ENCODE measurements at places on chromosomes 1 and 21.

GRCh38 chr1:155200920-155201319, 6.8 kb downstream of the THBS3 start:
- DNase-seq, result no peak

- no peak for DNase-seq
Measured at GRCh38 chr1:87730274-87731216, 401.9 kb downstream of the LMO4 start.

GRCh38 chr1:41650028-41650880, 165.8 kb upstream of the EDN2 start:
- DNase-seq, result no peak

DNA sequence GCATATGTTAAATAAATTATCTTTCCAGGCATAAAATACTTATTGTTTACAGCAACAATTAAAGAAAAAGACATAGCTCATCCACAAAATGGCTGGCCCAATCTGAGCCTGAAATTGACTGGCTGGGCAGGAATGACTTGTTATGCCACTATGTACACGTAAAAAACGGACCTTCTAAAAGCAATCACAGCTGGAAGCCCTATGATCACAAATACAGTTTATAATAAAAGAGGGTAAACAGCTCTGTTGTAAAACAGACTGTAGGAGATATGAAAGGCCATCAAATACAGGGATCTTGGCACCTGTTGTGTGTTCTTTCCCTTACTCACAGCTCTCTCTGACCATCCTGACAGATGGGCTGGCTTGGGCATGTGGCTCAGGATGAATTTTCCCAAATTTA, 70.5 kb upstream of the DMRTA2 start:
- no peak for DNase-seq

DNA sequence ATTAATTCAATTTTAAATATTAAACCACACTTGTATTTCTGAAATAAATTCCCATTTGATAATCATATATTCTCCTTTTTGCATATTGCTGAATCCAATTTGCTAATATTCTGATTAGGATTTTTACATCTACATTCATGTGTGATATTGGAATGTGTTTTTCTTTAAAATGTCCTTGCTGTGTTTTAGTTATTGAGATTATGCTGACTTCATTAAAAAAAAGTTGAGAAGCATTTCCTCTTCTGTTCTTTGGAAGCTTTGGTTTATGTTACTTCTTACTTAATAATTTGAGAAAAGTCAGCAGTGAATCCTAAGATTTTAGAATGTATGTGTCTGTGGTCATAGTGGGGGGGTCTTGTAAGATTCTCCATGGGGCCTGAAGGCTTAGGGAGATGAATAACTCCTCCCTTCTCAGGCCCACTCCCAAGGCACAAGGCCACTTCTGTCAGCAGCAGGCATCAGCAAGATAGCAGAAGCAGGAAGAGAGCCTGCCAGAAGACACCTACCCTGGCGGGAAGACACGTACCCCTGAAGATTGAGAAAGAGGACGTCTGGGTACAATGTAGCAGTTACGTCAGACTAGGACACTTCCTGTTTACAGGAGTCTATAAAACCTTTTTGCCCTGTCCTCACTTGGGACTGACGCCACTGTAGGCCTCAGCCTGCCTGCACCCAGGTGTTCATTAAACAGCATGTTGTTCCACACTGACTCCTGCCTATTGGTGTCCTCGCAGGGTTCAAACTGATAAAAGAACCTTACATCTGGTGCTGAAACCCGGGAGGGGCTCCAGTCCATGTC, 56.9 kb downstream of the ODF2L start:
- DNase-seq, result no peak

- no peak for DNase-seq
Measured at GRCh38 chr1:234544087-234544579, 65.2 kb upstream of the TARBP1 start.

- DNase-seq, result no peak
Measured at GRCh38 chr1:84366786-84367185, 31.5 kb upstream of the DNASE2B start.

DNA sequence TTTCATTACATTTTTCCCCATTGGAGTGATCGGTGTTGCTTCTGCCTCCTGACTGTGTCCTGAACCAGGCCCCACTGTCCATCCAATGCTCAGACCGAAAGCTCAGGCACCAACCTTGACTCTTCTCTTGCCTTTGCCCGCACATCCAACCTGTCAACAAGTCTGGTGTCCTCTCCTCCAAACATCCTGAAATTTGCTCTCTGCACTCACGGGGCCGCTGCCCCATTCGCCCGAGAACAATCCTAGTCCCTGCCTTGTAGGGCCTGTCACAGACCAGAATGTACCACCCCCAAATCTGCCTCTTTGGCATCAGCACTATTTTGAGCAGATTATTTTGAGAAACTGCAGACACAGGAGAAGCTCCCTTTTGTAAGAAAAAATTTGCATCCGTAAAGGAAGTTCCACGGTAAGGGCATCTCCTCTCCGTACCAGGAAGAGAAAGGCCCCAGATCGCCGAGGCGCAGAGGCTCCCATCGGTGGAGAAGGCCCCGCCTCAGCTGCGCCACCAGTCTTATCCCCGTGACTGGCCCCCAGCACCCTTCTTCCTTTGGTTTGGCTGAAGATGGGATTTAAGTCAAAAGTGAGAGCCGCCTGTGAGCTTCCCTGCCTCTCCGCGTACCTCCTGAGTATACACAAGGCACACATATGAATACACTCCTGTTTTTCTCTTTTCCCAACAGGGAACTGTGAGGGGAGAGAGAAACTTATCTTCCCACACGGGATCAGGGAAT, 7.1 kb downstream of the MORN1 start:
- DNase-seq, result no peak

DNA sequence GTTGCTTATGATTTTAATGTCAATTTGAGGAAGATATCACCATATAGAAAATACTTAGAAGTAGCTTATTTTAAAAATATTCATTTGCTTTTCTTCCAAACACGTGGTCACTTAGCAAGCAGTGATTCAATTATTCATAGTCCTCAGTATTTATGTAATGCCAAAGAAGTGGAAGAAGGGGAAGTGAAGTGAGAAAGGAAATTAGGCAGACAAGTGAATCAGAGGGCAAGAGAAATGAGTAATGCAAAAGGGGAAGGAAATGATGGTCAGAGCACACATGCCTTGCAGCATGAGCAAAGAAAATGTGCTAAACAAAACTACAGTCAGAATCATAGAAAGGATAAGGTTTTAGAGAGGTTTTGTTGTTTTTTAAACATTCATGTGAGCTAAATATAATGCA, 31.8 kb downstream of the SDCCAG8 start:
- no peak for DNase-seq

- DNase-seq, result no peak
Measured at GRCh38 chr1:111201275-111202090, 1.0 kb upstream of the DENND2D start.

- no peak for DNase-seq
Measured at GRCh38 chr21:45470087-45470515, 65.1 kb downstream of the COL18A1 start.

- DNase-seq, result no peak
Measured at GRCh38 chr1:41450747-41451285, 33.7 kb downstream of the EDN2 start.

DNA sequence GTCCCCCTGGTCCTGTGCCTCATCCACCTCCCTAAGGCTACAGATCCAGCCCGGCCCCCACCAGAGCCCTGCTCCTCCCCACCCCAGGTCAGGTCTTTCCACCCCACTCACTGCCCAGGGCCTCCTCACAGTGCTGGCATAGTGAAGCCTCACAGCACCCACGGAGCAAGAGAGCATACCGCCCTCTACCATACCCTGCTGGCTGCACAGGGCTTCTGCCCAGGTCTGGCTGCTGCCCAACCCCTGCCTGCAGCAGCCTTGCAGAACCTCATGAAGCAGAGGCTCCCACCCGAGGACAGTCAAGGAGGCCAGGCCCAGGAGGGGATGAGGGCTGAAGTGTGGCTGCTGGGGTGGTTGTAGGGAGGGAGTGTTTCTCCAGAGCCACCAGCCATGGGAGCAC, 19.7 kb upstream of the ARF1 start:
- DNase-seq, result no peak

GRCh38 chr1:19003371-19004290, 47.2 kb upstream of the IFFO2 start:
- no peak for DNase-seq

DNA sequence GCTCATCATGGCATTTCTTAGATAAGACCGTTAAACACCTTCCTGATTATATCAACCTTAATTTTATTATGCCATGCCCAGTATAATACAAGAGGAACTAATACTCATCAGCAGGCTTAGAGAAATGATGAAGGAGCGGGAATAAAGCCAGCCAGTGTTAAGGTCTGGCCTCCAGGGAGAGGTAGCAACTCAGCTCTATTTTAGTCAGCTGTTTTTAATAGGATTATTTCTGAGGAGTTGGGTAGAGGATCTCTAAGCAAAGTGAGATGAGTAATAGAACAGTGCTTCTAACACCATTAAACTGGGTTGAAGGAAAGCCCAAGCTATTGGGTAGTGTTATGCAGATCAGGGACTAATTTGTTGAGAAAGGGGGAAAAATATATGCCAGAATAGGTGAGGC, 921.5 kb downstream of the TTLL7 start:
- no peak for DNase-seq

GRCh38 chr21:42503711-42504110, 7.7 kb upstream of the RSPH1 start:
- no peak for DNase-seq

GRCh38 chr1:211548321-211549091, 30.5 kb downstream of the SLC30A1 start:
- DNase-seq, result no peak

DNA sequence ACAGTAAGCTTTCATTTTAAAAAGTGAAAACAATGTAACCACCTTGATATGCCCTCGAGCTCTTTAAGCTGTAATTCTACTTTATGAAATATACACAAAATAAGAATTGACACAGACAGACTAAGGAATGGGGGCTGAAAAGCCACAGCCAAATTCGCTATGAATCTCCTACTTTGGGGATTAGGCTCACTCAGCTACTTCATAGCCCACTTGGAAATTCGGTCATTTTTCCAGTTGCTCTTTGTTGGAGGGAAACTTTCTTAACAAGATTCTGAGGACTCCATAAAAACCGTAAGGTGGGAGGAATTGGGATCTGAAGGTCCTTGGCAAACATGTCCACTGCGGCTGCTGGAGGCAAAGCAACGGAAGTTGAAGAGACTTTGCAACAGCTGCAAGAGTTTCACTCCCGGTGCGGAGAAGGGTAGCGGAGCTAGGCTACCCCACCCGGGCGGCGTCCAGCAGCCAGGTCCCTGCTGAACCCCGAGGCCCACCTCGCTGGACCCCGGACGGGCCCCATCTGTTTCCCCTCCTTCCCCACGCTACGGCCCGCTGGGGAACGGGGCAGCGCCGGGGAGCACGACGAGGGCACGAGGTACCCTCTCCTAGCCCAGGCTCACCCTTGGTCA, 634 bp downstream of the MYCBP start:
- DNase-seq, result peak; percentile 11

- DNase-seq, result no peak
Measured at GRCh38 chr1:3162322-3162882, 93.4 kb downstream of the PRDM16 start.

GRCh38 chr1:86914998-86915736, 732 bp downstream of the HS2ST1 start:
- DNase-seq, result peak; percentile 16

GRCh38 chr1:2612591-2613365, 20.0 kb downstream of the MMEL1 start:
- DNase-seq, result no peak

GRCh38 chr1:57591842-57592241, 168.0 kb upstream of the DAB1 start:
- no peak for DNase-seq

GRCh38 chr1:186925881-186926669, 97.3 kb downstream of the PLA2G4A start:
- DNase-seq, result no peak

GRCh38 chr1:25802915-25803314, 2.9 kb downstream of the SELENON start:
- DNase-seq, result no peak

DNA sequence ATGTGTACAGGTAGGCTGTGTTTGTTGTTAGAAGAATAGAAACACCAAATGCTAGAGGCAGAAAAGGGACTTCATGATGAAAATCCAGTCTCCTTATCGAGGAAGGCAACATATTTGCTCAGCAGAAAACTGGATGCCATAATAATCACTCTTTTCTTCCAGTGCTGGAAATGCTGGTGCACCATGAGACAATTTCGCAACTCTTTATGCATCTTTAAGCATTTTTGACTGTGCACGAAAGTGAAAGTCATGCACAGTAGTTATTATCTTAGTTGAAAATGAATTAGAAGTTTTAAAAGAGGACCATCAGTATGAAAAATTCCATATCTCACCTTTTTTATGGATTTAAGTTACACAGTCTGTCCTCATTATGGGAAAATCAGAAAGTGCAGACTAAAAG, 29.1 kb downstream of the SMYD2 start:
- DNase-seq, result no peak

- DNase-seq, result no peak
Measured at GRCh38 chr1:65615859-65616258, 176.8 kb upstream of the PDE4B start.

DNA sequence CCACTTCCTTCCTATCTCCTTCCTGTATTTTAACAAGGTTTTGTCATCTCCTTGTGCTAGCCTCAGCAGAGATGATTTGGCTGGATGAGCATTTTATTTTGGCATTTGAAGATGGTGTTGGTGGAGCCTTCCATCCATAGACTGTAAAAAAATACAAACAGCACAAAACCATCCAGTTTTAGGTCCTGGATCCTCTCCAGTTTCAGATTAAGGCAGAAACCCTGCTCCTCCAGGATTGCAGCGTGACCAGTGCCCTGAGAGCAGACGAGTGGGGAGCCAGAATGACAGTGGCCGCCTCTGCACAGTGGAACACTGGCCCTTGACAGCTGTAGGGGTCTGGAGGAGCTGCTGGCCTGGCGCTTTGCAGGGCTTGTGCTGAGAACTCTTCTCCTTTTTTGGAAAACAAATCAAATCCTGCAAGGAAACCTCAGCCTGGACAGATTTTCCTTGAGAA, 72.2 kb upstream of the GADD45A start:
- no peak for DNase-seq

DNA sequence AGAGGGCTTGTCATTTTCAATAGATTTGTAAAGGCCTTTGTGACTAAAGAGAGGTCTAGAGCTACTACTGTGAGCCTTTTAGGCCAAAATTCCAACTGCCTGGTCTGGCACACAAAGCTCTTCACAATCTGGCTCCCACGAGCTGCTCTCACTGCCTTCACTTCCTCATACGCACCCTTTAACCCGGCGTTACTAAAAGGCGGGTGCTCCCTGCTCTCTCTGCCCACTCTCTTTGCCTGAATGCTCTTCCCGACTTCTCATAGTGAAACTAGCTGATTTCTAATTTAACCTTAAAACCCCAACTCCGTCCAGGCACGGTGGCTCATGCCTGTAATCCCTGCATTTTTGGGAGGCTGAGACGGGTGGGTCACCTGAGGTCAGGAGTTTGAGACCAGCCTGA, 14.2 kb downstream of the BSDC1 start:
- no peak for DNase-seq

DNA sequence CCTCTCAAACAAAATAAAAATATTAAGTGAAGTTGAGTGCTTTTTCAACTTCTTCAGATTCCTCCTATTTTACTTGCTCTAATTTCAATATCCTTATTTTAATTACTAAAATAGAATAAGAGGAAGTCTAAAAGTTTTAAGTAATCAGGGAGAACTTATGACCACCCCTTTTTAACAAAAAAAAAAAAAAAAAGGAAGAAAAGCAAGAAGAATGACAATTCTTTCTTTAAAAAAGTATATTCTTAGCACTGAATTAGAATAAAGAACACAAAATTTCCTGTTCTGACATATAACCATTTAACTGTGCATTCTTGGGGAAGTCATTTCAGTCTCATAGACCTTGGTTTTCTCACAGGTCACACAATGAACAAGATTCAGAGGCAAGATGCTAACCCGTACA, 46.8 kb downstream of the SAMSN1 start:
- DNase-seq, result no peak

GRCh38 chr1:55053265-55053954, 14.1 kb downstream of the PCSK9 start:
- no peak for DNase-seq
